T-helper 2 cell (primary cell): ENCODE measurements at places on chromosomes 1 and 21.

DNA sequence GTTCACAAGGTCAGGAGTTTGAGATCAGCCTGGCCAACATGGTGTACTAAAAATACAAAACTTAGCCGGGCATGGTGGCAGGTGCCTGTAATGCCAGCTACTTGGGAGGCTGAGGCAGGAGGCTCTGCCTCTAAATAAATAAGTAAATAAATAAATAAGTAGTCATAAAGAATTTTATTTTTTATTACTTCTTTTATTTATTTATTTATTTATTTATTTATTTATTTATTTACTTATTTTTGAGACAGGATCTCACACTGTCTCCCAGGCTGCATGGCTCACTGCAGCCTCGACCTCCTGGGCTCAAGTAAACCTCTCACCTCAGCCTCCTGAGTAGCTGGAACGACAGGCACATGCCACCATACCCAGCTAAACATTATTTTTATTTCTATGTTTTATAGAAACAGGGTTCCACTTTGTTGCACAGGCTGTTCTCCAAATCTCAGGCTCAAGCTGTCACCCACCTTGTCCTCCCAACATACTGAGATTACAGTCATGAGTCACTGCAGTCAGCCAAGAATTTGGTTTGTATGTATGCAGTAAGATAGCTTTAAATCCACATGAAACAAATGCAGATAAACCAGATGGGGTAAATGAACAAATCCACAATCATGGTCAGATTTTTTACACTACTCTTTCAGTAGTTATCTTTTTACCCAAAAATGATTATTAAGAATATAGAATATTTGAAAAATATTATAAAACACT, 523.3 kb upstream of the RGS18 start:
- no peak for DNase-seq

DNA sequence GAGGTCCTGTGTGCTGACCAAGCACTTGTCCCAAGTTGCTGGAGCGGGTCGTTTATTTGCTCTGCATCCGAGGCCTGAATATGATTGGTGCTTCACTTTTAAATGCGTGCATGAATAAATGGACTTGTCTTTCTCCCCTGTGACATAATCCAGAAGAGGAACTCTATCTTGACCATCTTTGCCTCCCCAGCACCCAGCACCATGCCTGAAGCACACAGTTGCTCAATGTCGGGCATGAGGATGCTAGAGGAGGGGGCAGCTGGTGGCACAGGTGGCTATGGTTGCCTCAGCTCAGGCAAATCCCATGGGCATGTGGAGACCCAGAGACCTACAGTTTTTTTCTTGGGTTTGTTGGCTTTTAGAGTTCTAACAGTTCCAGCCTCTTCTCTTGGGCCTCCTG, 142.6 kb downstream of the KAZN start:
- no peak for DNase-seq

- DNase-seq = no peak
Measured at GRCh38 chr1:10196976-10197375, 13.4 kb upstream of the KIF1B start.

DNA sequence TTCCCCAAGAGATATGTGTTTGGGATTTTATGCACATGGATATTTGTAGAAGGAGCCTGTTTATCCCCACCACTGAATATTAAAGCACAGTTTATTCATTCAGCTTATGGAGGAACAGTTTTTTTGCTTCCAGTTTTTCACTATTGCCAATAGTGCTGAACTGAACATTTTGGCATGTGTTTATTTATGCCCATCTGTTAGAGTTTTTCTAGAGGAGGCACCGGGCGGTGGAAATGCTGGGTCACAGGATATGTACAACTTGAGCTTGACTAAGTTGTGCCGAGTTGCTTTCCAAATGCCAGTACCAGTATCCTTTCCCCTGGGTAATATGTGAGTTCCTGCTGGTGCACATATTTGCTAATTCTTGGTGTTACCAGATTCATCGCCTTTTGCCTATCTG, 111.3 kb downstream of the GREM2 start:
- DNase-seq = no peak

DNA sequence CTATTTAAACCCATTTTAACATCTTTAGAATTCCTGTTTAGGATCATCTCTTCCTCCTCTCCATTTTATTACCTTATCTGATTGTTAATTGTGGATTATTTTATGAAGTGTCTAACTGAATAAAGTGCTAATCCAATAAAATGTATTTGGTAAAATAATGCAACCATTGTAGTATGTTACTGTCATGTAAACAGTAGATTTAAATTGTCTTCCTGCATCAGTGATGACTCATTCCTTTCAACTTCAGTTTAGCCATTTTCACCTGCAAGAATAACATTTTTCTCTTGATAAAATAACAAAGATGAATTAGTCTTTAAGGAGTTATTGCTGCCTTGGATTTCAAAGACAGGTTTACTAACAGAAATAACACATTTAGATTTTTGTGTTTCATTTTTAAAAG, 5.4 kb downstream of the PPP2R5A start:
- no peak for DNase-seq

- DNase-seq = no peak
Measured at GRCh38 chr1:212981025-212981495, 30.7 kb downstream of the VASH2 start.

DNA sequence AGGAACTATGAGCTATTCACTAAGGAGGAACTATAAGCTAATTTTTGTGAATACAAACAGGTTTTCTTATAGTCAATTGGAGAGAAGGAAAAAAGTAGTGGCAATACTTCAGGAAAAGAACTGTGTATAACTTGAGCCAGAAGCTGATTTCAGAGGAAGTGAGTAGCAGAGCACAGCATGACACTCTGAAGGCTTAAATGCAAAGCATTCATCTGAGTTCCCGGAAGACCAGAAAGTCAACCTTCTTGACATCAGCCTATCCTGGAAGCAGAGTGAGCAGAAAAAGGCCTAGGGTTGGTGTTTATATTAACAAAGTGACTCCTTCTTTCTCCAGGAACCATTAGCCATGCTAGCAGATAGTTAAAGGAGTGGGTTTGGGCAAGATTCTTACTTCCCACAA, 545.2 kb downstream of the MRPL39 start:
- no peak for DNase-seq

DNA sequence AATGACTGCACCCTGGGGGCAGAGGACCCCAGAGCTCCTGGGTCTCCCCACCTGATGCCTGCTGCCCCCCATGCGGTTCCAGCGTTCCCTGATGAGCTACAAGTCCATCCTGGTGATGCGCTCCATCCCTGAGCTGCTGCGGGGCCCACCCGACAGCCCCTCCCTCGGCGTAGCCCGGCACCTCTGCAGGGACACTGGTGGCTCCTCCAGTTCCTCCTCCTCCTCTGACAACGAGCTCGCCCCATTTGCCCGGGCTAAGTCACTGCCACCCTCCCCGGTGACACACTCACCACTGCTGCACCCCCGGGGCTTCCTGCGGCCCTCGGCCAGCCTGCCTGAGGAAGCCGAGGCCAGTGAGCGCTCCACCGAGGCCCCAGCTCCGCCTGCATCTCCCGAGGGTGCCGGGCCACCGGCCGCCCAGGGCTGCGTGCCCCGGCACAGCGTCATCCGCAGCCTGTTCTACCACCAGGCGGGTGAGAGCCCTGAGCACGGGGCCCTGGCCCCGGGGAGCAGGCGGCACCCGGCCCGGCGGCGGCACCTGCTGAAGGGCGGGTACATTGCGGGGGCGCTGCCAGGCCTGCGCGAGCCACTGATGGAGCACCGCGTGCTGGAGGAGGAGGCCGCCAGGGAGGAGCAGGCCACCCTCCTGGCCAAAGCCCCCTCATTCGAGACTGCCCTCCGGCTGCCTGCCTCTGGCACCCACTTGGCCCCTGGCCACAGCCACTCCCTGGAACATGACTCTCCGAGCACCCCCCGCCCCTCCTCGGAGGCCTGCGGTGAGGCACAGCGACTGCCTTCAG, 35.5 kb downstream of the TRIM11 start:
- DNase-seq = no peak

DNA sequence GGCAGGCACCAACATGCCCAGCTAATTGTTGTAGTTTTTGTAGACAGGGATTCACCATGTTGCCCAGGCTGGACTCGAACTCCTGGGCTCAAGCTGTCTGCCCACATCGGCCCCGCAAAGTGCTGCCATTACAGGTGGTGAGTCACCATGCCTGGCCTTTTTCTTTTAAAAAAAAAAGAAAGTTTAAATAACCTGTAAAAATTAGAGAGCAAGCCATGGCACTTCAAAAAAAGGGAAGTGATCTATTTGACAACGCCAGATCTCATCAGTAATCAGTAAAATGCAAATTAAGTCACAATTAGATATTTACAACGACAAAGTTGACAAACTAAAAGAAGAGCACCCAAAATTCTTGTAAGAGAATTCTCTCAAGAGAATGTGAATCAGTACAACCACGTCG, 2.9 kb upstream of the RBBP5 start:
- no peak for DNase-seq

GRCh38 chr1:179372160-179372559, 6.4 kb downstream of the AXDND1 start:
- no peak for DNase-seq

DNA sequence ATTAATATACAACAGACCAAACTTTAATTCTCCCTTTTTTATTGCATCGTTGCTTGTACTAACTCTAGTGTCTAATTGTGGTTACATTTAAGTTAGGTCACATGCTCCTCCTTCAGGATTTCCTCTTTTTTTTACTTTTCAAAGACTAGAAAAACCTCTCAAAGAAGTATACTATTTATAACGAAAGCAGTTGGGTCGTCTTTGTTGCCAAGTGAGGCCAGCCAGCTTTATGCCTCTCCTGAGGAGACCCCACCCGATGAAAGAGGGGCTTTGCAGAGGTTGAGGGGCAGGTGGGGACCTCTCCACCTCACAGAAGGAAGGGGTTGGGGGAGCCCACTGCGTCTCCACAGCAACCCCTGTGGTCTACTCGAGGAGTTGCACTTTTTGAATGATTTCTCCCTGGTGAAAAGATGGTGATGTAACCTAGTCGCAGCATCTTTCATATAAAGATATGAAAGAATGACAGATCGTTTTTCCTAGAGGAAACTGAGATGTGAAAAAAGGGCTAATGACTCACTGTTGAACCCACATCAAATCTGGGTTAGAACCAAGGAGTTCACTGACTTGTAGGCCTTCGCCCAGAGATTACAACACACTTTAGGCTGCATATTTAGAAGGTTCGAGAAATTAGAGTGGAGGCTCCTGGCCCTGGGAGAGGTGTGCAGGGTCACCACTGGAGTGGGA, 6.4 kb downstream of the TGFB2 start:
- no peak for DNase-seq

GRCh38 chr1:108079440-108080025, 114.6 kb upstream of the VAV3 start:
- DNase-seq = peak; percentile 38

- no peak for DNase-seq
Measured at GRCh38 chr1:228344631-228345072, 62.0 kb downstream of the TRIM11 start.

GRCh38 chr1:18324246-18324645, 156.5 kb upstream of the KLHDC7A start:
- DNase-seq = no peak

DNA sequence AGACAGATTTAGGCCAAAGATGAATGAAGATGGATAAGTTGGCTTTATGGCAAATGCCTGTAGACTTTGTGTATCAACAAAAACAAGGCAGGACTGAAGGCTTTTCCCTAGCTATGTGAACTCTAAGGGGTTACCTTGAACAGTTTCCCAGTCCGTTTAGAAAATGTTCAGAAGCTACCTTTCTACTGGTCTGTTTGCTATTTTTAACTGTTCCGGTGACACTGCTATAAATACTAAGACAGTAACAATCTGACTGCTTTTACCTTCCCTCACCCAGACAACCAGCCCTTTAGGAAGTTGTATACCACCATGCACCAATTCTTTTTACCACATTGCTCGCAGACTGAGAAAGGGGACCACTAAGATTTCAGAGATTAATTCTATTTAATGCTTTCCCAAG, 102.2 kb downstream of the PHTF1 start:
- DNase-seq = no peak

GRCh38 chr1:232393010-232393409, 236.9 kb downstream of the SIPA1L2 start:
- DNase-seq = no peak

GRCh38 chr1:89519779-89520358, 4.8 kb upstream of the LRRC8B start:
- DNase-seq = peak; percentile 19

- no peak for DNase-seq
Measured at GRCh38 chr1:238323490-238323889, 432.8 kb upstream of the ZP4 start.

DNA sequence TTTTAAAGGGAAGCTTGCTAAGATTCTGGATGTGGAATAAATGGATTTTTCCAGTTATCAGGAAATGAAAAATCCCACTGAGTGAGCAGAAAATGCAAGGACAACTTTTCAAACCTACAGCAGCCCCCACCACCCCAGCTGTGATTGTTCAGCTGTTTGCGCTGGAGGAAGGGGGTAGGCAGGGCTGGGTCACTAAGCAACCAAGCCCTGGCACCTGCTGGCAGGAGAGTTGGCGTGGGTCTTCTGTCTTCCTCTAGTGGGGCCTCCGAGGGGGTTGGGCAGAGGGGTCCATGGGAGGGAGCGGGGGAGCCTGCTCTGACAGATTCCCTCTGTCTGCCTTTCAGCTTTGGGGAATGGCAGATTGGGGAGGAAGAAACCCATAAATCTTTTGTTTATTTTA, 45.3 kb downstream of the EIF2D start:
- DNase-seq = no peak

DNA sequence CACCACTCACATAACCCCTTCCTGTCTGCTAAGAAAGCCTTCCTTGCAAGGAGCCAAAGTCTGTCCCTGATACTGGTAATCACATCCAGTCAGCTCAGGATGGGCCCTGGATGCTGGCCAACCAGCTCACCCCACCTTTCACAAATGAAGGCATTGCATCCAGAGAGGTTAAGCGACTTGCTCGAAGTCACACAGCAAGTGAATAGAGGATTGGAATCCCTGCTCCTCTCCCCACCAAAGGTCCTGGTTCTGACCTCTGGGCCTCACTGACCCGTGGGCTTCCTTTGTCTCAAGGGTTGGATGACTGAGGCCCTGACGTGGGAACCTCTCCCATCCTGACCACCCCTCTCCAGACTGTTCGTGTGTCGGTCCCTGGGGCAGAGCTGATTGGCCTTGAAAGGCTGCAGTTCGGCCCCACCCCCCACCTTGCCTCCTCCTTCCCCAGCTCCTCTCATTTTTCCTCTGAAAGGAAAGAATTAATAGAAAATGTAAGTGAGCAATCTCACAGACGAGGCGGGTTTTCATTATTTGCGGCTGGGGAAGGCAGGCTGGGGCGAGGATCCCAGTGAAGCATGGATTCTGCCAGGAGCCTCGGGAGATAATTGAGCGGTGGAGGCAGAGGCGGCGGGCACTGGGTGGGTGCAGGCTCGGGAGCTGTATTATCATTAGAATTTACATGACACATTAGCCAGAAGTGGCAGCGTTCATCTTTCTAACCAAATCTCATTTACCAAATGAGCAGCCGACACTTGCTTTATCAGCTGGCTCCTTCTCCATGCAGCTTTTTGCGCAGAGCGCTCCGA, 101.5 kb upstream of the CSF3R start:
- DNase-seq = no peak
